ENCODE measurements at places on chromosomes 5 and 9.
A peak's percentile ranks its signal among the peaks of the same experiment; 100 is the strongest.

DNA sequence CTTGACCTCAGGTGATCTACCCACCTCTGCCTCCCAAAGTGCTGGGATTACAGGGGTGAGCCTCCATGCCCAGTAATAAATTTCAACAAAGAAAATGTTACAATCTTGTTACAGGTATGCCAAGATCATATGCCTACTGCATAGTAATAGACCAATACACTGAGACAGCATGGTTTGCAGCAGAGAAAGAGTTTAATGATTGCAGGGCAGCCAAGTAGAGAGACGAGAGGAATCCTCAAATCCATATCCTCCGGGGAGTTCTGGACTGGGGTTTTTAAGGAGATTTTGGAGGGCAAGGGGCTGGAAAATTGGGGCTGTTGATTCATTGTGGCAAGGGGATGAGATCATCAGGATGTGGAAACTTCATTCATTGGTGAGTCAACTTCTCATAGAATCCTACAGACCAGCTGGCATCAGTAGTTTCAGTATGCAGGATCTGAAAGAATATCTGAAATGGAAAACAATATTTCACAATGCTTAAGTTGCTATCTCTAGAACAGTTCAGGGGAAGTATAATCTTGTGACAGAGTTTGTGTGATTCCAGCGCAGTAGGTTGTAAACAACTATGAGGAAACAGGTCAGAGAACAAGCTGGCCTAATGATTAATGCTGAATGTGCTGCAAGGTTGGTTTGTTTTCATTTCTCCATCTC, 14.8 kb upstream of the TUT7 start:
- no peak for DNase-seq

DNA sequence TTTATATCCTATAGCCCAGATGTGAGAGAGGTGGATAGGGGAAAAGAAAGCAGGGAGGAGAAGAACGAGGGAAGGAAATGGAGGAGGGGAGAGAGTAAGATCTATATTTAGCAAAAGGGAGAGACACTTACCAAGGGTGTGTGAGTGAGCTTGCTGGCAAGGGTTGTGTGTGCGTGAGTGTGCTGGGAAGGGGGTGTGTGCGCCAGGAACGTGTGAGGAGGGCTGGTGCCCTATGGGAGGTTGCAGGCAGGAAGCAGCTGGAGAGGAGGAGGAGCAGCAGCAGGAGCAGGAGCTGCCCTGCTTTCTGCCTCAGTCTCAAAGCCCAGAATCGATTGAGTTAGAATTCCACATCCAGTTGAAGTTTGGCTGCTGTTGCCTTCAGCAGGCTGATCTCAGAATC, 148.3 kb upstream of the RUSC2 start:
- DNase-seq, result no peak

DNA sequence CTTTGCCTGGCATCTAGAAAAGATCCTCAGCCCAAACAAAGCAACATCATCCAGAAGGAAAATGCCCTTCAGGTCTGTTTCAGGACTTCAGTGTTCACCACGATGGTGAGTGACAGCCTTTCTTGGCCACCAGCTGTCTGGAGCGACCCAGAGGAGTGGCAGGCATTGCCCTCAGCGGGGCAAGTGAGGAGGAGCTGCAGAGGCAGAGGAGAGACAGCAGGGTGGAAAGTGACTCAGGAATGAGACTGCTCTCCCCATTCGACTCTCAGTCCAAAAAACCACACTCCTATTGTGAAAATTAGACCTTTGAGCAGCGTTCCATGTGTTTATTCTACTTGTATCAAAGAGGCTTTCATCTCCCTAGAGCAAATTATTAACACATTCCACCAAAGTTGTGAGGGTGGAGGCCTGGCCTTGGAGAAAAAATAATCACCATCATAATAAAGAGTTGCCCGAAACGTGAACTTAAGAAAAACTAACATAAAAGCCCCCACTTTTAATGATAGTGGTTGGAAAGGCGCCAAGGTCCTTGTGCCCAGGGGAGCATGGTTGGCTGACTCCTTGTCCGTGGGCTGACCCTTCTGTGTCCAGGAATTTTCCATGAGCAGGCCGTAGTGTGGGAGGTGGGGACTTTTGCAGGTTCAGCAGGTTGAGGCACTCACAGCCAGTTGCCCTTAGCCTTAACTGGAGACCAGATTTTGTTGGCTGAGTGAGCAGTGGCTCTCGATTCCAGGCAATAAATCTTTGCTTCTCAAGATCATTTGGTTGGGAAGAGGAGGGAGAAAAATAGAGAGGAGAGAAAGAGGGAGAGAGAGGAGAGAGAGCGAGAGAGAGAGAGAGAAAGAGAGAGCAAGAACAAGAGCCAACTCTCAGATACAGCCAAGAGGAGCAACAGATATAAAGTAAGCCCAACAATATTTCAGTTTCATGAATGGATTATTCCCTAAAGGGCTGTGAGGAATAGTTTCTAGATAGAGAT, 125.9 kb upstream of the ANKRD55 start:
- no peak for DNase-seq

DNA sequence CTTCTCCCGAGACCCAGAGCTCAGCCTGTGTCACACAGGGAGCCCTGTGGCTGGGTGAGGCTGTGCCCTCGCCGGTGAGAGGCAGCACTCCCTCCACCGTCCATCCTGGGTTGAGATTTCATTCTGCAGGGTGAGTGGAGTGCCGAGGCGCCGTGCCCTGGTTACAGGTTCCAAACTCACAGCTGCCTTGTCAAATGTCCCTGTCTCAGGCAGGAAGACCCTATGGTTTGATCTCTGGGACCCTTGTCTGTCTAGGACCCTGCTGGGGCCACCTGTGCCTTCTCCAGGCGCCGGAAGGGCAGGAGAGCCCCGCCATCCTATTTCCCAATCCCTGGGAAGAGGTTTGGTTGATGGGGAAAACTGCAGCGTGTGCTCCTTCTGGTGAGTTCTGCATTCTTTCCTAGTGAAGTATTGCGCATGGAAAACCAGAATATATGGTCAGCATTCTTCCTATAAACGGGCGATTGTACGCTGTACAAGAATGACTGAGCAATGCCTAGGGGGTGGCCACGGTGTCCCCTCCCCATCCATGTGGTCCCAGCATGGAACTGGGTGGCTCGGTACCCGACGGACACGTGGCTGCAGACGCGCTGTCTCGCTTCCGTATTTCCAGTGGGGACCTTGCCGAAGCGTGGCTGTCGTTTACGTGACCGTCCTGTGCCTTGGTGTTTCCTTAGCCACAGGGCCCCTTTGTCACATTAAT, 95.9 kb upstream of the COL5A1 start:
- DNase-seq, result no peak

DNA sequence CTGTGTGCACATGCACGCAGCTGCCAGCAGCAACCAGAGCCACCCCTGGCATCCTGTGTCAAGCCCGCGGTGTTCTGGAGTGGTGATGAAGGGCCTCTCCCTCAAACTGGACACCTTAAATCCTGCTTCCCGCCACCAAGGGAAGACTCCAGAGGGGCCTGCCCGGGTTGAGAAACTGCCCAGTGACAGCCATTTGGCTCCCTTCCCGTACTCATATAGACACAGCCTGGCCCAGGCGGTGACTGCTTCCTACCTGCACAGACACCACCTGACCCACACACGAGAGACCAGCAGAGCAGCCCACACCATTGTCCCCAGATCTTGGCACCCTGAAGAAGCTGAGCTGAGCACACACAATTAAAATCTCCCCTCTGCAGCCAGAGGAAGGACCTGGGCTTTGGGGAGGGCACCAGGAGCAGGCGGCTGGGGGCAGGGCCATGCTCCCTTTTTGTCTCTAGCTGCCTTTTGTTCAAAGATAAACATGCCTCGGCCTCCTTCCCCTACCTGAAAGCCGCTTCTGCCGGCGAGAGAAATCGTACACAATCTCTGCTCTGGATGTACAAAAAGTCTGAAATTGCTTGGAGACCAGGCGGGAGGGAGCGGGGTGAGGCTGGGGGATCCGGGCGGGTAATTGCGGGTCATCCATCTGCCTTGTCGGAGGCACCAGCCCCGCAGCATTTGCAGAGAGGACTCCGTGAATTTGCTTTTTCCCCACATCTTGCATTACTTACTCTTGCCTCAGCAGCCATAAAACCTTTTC, 78.4 kb downstream of the TSPAN17 start:
- peak; percentile 67 for DNase-seq

- no peak for DNase-seq
Observed at GRCh38 chr9:130241198-130241535, 24.4 kb upstream of the HMCN2 start.

DNA sequence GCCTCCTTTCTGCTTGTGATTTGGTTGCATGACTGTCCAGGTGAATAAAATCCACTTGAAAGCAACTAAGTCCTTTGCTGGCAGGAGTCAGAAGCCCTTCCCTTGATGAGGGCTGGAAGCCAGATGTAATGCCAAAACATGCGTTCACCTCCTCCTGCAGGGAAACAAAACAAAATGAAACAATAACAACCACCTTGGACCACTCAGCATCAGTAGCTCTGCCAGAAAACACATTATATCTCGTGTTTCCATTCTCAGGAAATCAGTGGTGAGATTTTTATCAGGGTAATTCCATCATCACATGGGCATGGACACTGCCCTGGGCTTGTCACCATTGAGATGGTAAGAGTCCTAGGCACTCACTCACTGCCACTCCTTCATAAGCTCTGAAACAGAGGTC, 350.3 kb upstream of the ACTBL2 start:
- no peak for DNase-seq

DNA sequence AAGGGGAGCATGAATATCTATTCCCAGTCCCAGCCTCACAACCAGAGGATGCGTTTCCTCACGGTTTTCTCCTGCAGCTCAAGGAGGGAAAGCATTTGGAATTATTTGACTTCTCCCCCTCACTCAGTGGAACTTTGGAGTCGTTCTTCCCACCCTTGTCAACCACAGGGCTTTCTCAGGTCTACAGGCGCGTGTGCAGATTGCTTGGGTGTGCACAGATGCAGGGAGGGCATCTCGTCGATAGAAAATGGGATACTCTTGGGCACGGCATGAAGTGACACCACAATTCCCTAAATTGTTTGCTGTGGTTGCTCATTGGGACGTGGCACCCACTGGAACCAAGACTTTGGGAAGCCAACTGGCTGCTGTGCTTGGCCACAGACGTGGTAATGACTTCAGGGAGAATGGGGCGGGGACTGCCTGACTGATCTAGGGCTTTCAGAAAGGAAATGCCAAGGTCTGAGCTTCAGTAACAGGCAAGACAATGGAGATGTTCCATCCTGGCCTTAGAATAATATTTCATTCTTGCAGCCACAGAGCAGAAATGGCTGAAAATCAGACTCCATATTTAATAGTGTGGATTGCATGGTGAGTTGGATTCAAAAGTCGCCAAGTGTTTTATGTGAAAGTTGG, 12.2 kb upstream of the OBP2B start:
- no peak for DNase-seq

DNA sequence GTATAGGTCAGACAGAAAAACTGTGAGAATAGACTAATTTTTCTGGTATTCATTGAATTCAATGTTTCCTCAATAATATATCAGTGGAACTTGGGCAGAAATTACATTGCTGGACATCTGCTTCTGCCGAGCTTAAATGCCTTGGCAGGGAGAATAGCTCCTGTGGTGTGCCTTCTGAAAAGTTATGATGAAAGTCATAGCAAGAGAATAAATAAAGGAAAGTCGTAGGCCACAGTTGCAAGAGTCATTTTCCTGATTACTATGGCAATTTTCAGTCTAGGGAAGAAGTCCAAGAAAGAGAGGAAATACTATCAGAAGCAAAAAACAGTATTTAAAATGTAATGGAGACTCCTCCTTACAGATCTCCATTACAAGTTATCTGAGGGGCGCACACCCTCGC, 1596.1 kb upstream of the WWC1 start:
- no peak for DNase-seq

DNA sequence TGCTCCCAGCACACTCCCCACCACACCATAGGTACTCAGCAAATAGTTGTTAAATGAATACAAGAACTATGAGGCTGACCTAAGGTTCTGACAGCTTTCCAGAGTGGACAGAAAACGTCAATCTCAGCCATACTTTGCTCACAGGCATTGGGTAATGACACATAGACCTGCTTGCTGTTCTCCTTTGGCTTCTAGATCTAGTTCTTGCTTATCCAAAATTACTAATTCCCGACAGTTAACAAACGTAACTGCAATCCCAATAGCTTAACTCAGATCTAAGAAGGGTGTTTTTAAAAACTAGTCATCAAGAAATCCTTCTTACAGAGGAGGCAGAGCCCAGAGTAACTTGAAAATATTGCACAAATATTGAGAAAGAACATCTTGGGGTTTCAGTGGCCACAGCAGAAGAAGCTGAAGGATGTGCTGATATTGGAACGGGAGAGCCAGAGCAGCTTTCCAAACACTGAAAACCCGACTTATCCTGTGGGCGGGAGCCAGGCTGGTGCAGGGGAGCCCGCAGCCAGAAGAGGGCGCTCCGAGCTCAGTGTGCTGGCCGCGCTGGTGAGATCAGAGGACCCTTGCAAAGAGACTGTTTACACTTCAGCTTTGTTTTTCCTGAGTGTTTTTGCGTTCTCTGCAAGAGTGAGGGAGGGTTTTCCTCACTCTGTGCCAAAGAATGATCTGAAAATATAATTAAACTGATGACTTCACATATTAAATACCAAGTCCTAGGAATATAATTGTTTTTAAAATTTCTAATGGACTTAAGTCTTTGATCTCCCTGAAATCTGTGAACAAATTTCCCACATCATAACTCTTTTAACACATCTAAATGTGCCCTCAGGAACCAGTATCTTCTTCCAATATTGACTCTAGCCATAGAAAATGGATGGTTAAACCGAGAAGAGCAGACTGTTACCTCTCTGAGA, 30.3 kb downstream of the FGF1 start:
- no peak for DNase-seq

DNA sequence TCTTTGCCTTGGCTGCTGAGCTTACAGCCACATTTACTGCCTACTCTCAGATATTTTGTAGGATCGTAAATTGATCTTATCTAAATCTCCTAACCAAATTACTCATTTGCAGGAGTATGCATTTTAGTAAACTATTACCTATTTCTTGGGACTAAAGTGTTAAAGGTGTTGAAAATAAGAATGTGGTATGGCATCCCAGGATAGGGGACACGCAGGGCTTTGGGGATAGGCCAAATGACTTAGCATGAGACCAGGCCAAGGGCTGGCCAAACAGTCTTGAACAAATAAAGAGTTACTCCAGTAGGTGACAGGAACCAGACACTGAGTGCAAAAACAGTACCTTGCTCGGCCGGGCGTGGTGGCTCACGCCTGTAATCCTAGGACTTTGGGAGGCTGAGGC, 25.1 kb downstream of the TBC1D2 start:
- no peak for DNase-seq

DNA sequence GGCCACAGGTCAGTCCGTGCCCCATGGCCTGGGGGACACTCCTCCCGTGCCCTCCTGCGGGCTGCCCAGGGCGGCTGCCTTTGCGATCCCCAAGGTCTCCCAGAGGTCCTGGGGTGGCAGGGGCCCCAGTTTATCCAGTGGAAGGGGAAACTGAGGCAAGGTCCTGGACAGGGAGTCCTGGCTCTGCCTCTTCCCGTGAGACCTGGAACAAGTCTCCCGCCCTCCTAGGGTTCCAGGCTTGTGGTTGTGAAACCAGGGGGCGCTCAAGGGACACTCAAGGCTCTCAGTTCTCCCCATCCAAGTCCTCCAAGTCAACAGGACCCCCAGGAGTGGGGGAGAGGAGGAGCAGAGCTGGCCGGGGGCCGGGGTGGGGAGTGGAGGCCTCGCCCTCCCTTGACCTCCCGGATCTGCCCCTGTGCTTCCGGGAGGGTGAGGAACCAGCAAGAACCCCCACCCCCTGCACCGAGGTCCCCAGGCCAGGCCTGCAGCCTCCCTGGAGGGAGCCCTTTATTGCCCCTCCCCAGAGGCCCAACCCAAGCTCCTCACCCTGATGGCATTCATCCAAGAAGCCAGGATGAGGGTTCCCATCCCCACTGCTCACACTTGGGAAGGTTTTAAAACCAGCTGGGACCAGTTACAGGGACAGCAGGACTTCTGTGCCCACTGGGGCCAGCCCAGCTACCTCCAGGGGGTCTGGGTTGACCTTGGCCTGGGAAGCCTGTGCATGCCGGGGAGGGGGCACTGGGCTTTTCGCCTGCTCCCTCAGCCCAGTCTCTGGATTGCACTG, 24.7 kb upstream of the TMEM250 start:
- no peak for DNase-seq
